T-helper 17 cell (primary cell): ENCODE measurements at places on chromosomes 5 and 9.

DNA sequence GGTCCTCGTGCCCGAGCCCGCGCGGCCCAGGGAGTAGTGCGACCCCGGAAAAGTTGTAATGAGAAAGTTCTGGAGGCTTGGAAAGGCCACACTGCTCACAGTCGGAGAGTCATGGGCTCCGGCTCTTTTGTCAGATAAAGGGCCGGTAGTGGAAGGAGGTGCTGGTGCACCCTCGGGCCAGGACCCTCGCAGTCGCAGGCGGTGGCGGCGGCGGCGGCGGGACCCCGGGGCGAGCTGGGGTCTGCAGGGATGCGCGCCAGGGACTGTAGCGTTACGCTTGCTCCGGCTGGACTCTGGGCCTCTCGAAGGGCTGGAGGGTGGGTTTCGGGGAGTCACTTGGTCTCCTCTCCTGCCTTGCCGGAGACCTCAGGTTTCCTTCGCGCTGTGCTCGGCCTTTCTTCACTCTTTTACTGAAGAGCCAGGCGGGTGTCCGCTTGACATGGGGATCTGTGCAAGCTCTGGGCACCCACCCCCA lies 1.5 kb downstream of the RORB start:
- no peak for DNase-seq

DNA sequence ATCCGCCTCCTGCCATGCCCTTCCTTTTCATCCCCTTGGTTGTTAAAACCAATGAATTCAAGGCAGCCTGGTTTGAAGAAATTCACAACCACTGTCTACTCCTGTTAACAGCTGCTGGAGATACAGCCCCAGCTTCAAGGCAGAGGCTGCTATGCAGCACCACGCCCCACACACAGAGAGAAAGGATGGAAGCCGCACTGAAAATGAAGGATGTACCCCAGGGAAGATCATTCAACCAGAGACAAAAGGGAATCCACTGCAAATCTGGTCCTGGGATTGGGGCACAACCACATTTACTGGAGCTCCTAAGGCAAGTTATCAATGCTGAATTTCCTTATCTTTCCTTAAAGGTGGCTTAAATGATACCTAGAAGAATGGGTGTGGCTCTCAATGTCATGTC lies 58.7 kb downstream of the DPYSL3 start:
- no peak for DNase-seq

DNA sequence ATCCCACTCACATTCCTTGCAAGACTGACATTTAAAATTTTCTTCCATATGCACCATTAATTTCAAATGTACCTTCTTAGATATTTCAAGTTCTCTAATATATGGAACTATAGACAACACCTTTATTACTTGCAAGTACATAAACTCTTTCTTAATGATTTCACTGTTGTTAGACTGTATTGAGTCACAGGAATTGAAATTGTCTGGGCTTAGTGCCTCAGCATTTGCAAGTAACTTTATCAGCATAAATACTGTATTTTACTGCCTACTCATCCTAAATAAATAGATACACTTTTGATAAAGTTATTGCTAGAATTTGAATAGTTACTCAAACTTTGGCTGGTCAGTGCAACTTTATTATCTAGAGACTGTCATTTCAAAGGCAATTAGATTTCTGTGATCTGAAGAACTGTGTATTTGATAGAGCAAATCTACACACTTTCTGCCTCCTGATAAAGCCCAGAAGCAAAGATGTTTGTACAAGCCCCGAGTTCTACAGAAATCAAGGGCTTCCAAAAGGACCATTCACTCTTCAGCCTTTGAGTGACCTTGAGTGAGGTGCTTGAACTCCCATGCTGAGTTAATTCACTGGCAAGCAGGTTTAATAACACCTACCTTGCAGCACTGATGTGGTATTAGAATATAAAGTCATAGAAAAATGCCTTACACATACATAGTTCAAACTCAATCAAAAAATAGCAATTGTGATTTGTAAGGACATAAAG lies 91.6 kb downstream of the COX7C start:
- DNase-seq = no peak

DNA sequence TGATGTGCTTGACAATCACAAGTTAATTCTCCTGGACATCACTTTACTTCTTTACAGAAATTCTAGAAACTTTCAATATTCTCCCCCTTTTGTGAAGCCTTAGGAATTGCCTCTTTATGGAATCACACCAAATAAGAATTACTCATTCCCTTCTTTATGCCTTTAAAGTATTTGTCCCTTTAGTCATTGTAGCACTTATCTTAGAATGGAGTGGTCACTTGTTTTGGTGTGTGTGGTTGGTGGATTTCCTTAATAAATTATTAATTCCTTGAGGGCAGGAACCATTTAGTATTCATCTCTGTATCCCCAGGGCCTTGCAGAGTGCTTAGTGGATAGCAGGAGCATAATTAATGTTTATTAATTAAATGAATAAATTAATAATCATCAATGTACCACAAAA lies 307.0 kb downstream of the ARRDC3 start:
- no peak for DNase-seq
